ENCODE measurements at places on chromosomes 2 and 18.

GRCh38 chr18:74380916-74381315, 65.3 kb downstream of the C18orf63 start:
- DNase-seq: no peak

- no peak for DNase-seq
Measured at GRCh38 chr2:215504547-215504946, 68.7 kb upstream of the FN1 start.

- DNase-seq: no peak
Measured at GRCh38 chr2:217551252-217551899, 451.4 kb downstream of the TNS1 start.

- DNase-seq: no peak
Measured at GRCh38 chr18:75638776-75639471, 211.4 kb upstream of the SMIM21 start.

GRCh38 chr2:233112776-233113452, 52.8 kb downstream of the INPP5D start:
- no peak for DNase-seq

- no peak for DNase-seq
Measured at GRCh38 chr2:44134848-44135247, 33.8 kb upstream of the PPM1B start.

- DNase-seq: no peak
Measured at GRCh38 chr2:168798888-168799410, 3.5 kb upstream of the NOSTRIN start.

- no peak for DNase-seq
Measured at GRCh38 chr2:68390114-68390513, 25.0 kb downstream of the PLEK start.

GRCh38 chr2:65499216-65499615, 66.8 kb upstream of the SPRED2 start:
- no peak for DNase-seq

DNA sequence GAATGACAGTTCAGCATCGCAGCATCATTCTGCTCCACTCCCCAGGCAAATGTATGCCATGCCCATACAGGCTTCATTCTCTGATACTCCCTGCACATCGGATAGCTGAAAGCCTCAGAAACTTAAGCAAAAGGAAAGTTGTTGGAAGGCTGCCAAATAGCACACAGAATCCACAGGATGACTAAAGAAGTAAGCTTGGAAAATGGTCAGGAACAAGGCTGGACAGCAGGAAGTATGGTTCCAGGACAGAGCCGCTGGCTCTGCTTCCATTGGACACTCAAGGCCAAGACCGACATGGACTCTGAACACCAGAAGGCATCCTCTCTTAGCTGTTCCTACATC, 256.5 kb downstream of the CDH20 start:
- no peak for DNase-seq

DNA sequence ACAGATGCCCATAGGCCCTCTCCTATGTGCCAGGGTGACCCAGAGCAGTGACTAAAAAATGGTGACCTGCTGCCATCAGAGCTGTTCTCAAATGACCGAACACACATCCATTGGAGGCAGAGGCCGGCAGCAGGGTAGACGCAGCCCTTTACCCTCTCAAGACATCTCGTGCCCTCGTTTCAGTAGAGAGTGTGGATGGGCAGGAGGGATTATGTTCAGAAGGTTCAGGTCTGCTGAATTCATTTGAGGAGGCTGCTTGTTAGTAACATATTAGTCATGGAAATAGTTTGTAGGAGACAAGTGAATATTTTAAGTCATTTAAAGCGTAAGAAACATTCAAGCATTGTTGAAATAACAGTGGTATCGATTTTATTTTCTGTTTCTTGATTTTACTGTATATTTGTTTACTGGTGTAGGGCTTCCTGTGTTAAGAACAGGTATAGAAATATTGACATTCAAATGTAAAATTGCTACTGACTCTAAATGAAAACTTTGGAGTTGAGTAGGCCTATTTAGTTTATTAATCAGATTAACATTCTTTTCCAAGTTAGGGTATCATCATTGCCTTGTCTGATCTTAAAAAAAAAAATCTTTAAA, 82.6 kb downstream of the ZNF532 start:
- DNase-seq: no peak

DNA sequence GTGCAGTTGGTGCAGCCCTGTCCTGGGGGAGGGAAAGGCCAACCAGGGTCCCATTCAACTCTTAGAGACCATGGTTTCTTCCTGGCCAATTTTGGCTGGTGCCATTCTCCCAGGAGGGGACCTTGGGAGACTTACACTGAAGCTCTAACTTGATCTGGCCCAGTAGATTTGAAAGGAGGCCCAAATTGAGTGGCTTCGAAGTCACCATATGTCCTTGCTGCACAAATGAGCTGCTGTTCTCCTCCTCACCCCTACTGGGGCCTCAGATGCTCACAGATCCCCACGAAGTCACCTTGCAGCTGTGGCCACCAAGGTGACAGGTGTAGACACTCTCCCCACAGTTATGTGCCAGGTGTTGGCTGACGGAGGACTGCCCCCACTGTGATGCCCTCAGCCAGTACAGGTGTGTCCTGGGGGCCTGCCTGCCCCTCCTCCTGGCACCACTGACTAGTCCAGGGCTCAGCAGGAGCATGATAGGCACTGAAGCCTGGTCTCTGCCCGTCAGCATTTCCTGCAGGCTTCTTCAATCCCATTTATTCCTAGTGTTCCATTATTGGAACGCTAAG, 4.7 kb upstream of the C2orf72 start:
- DNase-seq: no peak

DNA sequence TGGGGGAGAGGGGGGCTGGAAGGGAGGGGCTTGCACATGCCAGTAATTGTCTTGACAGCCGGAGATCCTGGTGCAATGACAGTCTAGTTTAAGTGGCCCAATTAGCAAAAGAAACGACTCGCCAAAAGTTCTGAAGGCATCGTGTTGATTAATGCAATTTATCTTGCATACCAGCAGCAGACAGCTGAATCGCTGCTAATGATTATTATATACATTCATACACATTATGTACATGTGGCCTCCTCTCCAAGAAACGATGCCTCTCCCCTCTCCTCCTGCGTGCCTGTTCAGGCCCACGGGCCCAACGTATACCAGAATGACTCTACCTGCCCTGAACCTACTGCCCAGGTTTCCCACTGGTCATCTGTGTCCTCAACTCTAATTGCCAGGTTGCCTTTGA, 214.5 kb downstream of the CELF4 start:
- no peak for DNase-seq

- DNase-seq: no peak
Measured at GRCh38 chr2:188808947-188809355, 165.2 kb upstream of the COL3A1 start.

GRCh38 chr18:57710226-57710625, 88.6 kb upstream of the NARS1 start:
- no peak for DNase-seq

DNA sequence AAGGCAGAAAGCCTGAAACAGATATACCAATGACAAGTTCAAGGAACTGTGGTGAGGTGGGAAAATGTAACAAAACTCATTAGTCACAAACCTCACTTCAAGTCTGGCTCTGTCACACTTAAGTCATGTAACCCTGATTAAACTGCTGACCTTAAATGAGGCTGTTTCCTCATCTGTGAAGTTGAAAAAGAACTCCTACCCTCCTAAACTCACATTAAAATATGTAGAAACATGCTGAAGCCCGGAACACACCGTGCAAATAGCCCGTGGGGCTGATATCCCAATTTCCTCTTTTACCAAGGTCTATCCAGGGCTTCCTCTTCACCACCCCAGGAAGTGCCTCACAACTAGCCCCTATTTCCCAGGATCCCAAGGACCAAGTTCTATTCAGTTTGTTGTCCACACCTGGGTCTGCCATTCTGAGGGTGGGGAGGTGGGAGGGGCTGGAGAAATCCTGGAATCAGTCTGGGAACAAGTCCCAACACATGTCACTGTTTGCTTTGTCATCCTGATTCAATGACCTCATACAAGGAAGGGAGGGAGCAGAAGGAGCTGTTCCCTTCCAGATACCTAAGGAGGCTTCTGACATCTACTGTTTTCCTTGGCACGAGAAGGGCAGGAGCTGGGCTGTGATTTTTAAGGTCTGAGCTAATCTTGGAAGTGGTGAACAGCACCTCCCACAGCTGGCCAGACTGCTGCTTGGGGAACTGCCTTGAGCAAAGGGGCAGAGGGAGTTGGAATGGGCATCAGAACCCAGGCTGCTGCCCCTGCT, 42.3 kb downstream of the SLC4A1AP start:
- no peak for DNase-seq

GRCh38 chr2:179842498-179843153, 18.8 kb downstream of the ZNF385B start:
- DNase-seq: no peak

DNA sequence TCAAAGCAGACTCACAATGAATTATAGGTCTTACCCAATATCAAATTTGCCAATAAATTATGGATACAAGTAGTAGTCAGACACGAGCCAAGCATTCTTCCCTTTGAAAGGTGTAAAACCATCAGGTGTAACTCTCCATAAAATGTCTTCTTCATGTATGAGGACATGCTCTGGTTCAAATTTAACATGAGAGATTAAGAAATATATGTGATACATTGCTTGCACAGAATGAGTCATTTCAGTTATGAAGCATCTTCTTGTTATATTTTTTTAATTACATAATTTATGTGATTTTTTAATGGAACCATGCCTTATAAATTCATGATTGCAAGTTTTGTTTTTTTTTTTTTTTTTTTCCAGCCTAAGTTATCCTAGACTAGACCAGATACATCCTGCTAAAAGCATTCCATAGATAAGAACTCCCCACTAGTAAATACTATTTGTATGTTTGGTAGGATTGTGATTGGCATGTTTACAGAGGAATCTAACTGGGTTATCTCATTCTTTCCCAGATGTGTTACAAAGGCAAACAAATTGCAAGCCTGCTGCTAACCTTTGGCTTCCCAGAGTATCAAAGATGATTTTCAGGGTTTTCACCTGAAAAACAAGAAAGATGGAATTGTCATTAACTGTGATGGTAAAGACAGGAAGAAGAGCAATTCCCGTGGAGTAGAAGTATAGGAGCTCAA, 621.9 kb downstream of the XIRP2 start:
- DNase-seq: no peak

DNA sequence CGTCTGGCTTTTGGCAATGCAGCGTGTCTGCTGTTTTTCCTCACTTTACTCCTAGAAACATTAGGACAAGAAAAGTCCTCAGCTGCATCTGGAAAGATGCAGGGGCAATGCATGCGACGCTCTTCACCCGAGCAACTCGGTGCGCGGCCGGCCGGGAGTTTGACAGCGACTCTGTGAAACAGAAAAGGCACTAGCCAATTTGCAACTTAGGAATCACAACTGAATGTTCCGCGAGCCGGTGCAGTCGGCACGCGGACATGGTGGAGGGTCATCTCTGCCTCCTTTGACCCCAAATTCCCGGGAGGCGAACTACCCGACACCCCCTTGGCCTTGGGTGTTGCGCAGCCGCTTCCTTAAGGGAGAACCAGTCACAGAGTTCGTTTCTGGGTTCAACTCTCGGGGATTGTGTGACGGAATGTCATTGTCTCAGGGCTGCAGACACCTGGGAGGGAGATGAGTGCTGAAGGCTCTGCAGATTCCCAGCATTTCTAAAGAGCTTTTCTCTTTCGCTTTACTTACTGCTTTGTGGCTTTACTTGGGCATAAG, 9.8 kb downstream of the NR4A2 start:
- no peak for DNase-seq

DNA sequence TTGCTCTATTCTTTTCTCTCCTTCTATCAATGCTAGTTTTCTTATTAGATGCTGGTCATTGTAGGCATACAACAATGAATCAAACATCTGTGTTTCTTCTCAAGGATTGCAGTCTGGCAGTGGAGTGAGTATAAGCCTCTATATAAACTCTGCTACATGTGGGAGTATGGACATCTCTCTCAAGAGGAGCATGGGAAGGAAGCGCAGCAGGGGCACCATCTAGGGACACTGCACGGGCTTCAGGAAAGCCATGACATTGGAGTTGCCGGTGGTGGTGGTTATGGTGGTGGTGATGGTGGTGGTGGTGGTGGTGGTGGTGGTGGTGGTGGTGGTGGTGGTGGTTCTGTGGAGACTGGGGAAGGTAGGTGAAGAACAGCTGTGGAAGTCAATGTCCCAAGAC, 462.6 kb downstream of the RNF144A start:
- DNase-seq: no peak

DNA sequence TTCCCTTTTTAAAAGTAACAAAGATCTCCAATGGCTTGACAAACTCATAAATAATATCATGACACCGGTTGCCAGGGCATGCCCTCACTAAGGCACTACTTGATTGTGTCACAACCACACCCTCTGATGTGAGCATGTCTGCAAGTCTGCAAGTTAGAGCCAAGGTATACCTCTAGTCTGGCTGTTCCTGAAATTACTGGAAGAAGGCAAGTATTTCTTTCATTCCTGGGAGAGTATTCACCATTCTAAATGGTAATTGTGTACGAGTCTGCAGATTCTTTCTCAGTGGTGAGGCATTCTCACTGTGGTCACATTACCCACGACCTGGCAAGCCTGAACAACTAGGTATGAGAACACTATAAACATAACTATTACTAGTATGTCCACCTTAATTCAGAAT, 25.7 kb upstream of the RNU4ATAC start:
- DNase-seq: no peak

- no peak for DNase-seq
Measured at GRCh38 chr2:9375857-9376428, 47.4 kb downstream of the ITGB1BP1 start.

DNA sequence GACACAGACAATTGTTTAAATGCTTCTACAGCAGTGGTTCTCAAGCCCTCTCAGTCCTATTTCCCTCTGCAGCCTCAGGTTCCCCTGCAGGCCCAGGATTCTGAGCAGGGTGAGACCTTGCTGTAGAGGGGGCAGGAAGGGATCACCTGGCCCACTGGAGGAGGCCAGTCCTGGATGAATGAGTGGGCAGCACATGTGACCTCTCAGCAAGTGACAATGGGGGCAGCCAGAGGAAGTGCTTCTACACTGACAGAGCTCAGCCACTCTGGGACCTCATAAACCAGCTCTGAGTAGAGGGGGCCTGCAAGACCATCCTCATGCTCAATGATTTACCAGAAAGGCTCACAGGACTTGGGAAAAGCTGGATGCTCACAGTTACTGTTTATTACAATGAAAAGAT, 63.2 kb downstream of the ASB1 start:
- no peak for DNase-seq

GRCh38 chr2:228845162-228845925, 425.7 kb downstream of the PID1 start:
- DNase-seq: no peak

DNA sequence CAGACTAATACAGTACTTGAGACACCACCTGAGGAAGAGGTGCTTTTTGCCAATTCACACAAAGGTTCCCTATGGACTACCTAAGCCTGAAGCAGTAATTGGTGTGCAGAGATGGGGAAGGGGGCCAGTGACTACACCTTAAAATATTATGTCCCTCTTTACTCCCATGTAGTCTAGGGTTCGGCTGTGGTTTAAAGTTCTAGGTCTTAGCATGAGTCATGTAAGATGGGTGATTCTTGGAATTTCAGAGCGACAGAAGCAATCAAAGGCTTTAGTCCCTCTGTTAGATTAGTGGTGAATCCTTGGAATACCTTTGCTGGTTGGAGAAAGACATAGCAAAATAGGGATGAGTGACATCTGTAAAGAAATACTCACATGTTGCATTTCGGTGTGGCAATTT, 14.3 kb upstream of the CCDC85A start:
- DNase-seq: no peak
